ENCODE measurements at places on chromosomes 16 and 17. TPM values are rescaled to one million over a fixed set of nuclear protein-coding genes. Genes with fewer than 3 reads are reported as not detected.

The IGFALS gene
- 1.2 TPM for total RNA-seq

The CDH3 gene
- 0.49 TPM for total RNA-seq

- H3K27ac ChIP-seq = no peak overlapping the region
- no peaks in the 10 kb centered on the region for H3K27me3 ChIP-seq
- H3K4me1 ChIP-seq = no peaks in the 10 kb centered on the region
- H3K36me3 ChIP-seq = no peaks in the 10 kb centered on the region
- no peak for DNase-seq
Measured at GRCh38 chr17:48162306-48162934, 54.9 kb downstream of the SNX11 start.

DNA sequence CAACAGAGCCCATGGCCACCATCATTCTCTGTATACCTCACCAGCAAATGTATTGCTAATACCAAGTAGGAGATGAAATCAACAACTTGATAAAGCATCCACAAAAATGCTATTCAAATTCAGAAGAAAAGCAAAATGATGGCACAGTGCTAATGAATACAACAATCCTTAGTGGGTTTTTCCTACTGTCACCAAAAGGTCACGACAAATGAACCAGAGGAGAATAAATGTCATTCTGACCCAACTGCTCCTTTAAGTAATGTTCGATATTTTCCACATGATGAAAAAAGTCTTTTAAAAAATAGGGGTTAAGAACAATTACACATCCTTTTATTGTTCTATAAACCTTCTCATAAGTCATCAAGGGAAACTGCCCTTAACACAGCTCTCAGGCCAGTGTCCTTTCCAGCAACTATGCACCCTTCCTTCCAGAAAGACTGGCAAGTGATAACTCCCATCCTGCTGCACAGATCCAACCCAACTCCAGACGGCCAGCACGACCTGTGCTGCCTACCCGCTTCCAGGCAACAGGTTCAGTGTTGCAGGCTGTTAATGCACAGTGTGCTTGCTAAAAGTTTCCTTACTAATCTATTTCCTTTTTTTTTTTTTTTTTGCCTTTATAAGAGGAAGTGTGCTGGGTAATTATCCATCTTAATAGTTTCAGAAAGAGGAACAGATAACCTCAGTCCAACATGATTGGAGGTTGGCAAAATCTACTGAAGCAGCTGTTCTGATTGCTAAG is 15.4 kb downstream of the FBXO31 start:
- no peak for DNase-seq
- H3K4me1 ChIP-seq = peaks cover 79% of the 10 kb centered on the region
- peaks cover 6% of the 10 kb centered on the region for H3K36me3 ChIP-seq
- H3K27ac ChIP-seq = no peak overlapping the region

The ITGAL gene
- 3.8 TPM for total RNA-seq

The RDM1 gene
- total RNA-seq = not detected

The MYO15A gene
- 0.68 TPM for total RNA-seq

- DNase-seq = no peak
- H3K36me3 ChIP-seq = no peaks in the 10 kb centered on the region
- no peak overlapping the region for H3K4me3 ChIP-seq
- H3K4me1 ChIP-seq = no peaks in the 10 kb centered on the region
- H3K27ac ChIP-seq = no peak overlapping the region
Measured at GRCh38 chr16:86031141-86031678, 132.2 kb downstream of the IRF8 start.

GRCh38 chr16:71188956-71189712 is 41.4 kb downstream of the HYDIN start:
- H3K4me3 ChIP-seq = no peak overlapping the region
- H3K36me3 ChIP-seq = no peaks in the 10 kb centered on the region
- no peaks in the 10 kb centered on the region for H3K27me3 ChIP-seq
- no peaks in the 10 kb centered on the region for H3K4me1 ChIP-seq
- DNase-seq = no peak
- no peak overlapping the region for H3K27ac ChIP-seq

DNA sequence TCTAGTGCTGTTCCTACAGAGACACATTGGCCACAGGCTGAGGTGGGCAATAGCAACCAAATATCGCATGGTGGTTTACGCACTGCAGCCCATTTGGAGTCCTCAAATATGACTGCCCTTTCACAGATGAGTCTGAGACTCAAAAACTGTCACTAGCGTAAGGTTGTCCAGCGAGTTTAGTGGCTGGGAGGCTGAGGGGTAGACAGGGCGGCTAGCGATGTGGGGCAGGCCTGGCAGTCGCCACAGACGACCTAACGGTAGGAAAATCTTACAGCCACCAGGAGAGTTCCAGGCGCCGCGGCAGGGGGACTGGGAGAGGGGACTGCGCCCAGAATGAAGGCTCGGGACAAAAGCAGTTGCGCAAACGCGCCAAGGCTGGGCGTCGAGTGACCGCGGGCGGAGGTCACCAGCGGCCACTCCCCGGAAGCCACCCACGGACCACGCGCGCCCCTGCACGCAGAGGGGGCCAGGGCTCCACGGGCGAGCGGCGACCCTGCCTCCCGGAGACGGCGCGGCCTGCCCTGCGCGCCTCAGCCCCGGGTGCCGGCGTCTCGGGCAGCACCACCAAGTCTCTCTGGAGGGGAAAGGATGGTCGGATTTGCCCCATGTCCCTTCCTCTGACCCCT is 699 bp upstream of the MAP1LC3B start:
- H3K4me1 ChIP-seq = peaks cover 50% of the 10 kb centered on the region
- H3K4me3 ChIP-seq = peak overlapping the region; percentile 88
- H3K27ac ChIP-seq = peak overlapping the region; percentile 97
- H3K27me3 ChIP-seq = no peaks in the 10 kb centered on the region

GRCh38 chr16:20300312-20301097 is 26.8 kb downstream of the GP2 start:
- no peaks in the 10 kb centered on the region for H3K36me3 ChIP-seq
- H3K27ac ChIP-seq = no peak overlapping the region
- H3K27me3 ChIP-seq = no peaks in the 10 kb centered on the region
- H3K4me1 ChIP-seq = no peaks in the 10 kb centered on the region
- no peak for DNase-seq

The NKD1 gene
- total RNA-seq = 18.0 TPM

DNA sequence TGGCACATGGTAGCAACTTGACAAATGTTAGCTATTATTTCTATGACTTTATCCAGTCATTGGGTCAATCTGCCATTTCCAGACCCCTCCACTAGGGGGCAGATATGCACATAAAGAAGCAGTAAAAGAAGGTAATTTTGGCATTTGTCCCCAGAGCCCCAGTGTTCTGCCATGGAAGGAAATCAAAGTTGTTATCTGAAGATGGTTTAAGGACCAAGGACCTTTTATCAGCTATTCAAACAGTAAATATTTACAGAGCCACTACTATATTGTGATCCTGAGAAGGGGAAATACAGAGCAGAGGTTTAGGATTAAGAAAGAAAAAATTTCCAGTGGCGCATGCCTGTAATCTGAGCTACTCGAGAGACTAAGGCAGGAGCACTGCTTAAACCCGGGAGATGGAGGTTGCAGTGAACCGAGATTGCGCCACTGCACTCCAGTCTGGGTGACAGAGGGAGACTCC is 20.0 kb downstream of the TRAF4 start:
- no peaks in the 10 kb centered on the region for H3K36me3 ChIP-seq
- H3K4me1 ChIP-seq = peaks cover 18% of the 10 kb centered on the region
- H3K27me3 ChIP-seq = no peaks in the 10 kb centered on the region

GRCh38 chr16:82748026-82748425 is 121.3 kb downstream of the CDH13 start:
- H3K36me3 ChIP-seq = no peaks in the 10 kb centered on the region
- H3K4me3 ChIP-seq = no peak overlapping the region
- H3K27ac ChIP-seq = no peak overlapping the region
- no peaks in the 10 kb centered on the region for H3K27me3 ChIP-seq
- H3K4me1 ChIP-seq = no peaks in the 10 kb centered on the region
- no peak for DNase-seq

The PTRH2 gene
- 36.2 TPM for total RNA-seq

The FOXN1 gene
- total RNA-seq = not detected

- H3K4me3 ChIP-seq = no peak overlapping the region
- no peak overlapping the region for H3K27ac ChIP-seq
- H3K27me3 ChIP-seq = no peaks in the 10 kb centered on the region
- no peaks in the 10 kb centered on the region for H3K36me3 ChIP-seq
Measured at GRCh38 chr16:78993346-78993745, 607.2 kb downstream of the MAF start.

The TANC2 gene
- total RNA-seq = 12.5 TPM

DNA sequence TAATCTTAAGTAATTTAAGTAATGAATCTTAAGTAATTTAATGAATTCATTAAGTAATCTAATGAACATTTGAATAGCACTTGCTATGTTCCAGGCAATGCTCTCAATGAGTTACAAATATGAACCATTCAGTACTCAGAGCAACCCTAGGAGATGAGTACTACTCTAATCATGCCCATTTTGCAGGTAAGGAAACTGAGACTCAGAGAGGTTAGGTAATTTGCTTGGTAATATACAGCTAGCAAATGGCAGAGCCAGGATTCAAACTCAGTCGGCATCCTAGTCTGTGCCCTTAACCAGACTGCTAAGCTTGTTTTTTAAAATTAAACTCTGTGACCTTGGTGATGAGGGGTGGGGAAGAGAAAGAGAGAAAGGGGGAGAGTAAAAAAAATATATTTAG is 25.6 kb downstream of the ACSM1 start:
- no peaks in the 10 kb centered on the region for H3K27me3 ChIP-seq
- H3K4me3 ChIP-seq = no peak overlapping the region
- H3K4me1 ChIP-seq = peaks cover 21% of the 10 kb centered on the region
- no peaks in the 10 kb centered on the region for H3K36me3 ChIP-seq

GRCh38 chr17:50027172-50027880 is 28.6 kb upstream of the ITGA3 start:
- H3K4me1 ChIP-seq = peaks cover 22% of the 10 kb centered on the region
- peak overlapping the region; percentile 71 for H3K27ac ChIP-seq
- no peaks in the 10 kb centered on the region for H3K36me3 ChIP-seq
- H3K4me3 ChIP-seq = peak overlapping the region; percentile 44
- no peaks in the 10 kb centered on the region for H3K27me3 ChIP-seq

The KRT26 gene
- not detected for total RNA-seq

GRCh38 chr16:68778551-68779231 is 41.6 kb downstream of the CDH1 start:
- H3K4me1 ChIP-seq = no peaks in the 10 kb centered on the region
- no peak for DNase-seq
- no peaks in the 10 kb centered on the region for H3K27me3 ChIP-seq
- no peak overlapping the region for H3K27ac ChIP-seq
- no peaks in the 10 kb centered on the region for H3K36me3 ChIP-seq

The CLUH gene
- 26.3 TPM for total RNA-seq

The TMC6 gene
- total RNA-seq = 13.9 TPM

The ABI3 gene
- 3.6 TPM for total RNA-seq

The KRT24 gene
- not detected for total RNA-seq

GRCh38 chr17:60277258-60277657 is 114.7 kb downstream of the USP32 start:
- H3K27ac ChIP-seq = no peak overlapping the region
- H3K4me3 ChIP-seq = no peak overlapping the region
- no peaks in the 10 kb centered on the region for H3K27me3 ChIP-seq
- no peak for DNase-seq

The SDR42E1 gene
- 2.2 TPM for total RNA-seq

DNA sequence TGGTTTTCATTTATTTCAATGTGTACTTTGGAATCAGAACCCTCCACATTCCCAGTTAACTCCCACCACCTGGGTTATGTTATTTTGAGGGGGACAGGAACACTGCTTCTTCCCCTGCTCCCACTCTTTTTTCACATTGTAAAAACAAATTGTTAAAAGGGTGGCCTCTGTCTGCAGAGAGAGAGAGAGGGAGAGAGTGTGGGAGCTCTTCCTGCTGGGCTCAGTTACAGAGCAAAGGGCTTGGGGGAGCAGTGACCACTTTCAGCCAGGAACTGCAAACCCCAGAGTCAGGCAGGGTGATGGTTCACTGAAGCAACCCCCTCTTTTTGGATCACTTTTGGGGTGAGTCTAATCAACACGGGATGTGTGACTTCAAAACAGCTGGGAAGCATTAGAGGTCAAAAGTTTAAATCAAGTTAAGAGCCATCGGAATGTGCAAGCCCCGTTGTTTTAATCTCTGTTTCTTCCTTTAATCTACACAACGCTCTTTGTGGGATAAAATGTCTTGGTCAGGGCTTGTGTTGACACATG is 577.0 kb upstream of the CDH11 start:
- no peaks in the 10 kb centered on the region for H3K4me1 ChIP-seq
- H3K27ac ChIP-seq = no peak overlapping the region
- DNase-seq = no peak

The KRTAP4-3 gene
- not detected for total RNA-seq

DNA sequence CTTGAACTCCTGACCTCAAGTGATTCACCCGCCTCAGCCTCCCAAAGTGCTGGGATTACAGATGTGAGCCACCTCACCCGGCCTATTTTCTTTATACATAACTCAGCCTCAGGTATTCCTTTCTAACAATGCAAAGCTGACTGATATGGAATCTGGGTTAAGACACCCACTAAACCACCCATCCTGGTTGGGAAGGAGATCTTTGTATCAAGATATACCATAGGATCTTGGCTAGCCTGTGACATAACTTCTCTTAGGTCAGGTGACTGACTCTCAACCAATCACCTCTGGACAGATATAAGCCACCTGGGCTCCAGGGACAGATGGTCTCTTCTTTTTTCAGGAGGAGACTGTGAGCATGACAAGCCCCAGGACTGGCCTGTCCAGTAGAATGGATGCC is 51.2 kb upstream of the NKD1 start:
- H3K36me3 ChIP-seq = no peaks in the 10 kb centered on the region
- DNase-seq = no peak
- no peak overlapping the region for H3K27ac ChIP-seq
- H3K4me1 ChIP-seq = peaks cover 19% of the 10 kb centered on the region
- no peaks in the 10 kb centered on the region for H3K27me3 ChIP-seq
- H3K4me3 ChIP-seq = no peak overlapping the region

The COL1A1 gene
- total RNA-seq = 93.7 TPM

DNA sequence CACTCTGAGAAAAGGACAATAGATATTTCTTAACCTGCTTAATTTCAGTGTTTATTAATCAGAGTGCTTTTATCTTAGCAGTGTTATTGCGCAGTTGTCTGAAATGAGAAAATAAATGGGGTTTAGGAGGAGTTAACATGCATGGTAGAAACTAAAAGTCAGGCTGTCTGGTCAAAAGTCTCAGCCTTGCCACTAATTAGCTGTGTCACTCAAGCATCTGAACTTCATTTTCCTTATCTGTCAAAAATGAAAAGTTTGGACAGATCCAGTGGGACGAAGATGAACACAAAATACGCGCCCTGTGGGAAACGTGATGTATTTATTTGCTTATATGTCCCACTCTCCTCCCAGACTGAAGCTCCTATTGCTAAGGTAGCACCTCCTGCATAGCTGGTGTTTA is 6.3 kb upstream of the MEIOB start:
- no peak overlapping the region for H3K4me3 ChIP-seq
- no peaks in the 10 kb centered on the region for H3K36me3 ChIP-seq
- H3K27ac ChIP-seq = no peak overlapping the region
- DNase-seq = no peak
- H3K4me1 ChIP-seq = no peaks in the 10 kb centered on the region

- H3K4me1 ChIP-seq = no peaks in the 10 kb centered on the region
- H3K4me3 ChIP-seq = no peak overlapping the region
- no peak for DNase-seq
- no peak overlapping the region for H3K27ac ChIP-seq
Measured at GRCh38 chr17:72345088-72345487, 224.3 kb downstream of the SOX9 start.
